Prostate gland (tissue), 2 donors: ENCODE measurements at places on chromosomes 1 and 21. TPM values are rescaled to one million over a fixed set of nuclear protein-coding genes. Genes with fewer than 3 reads are reported as not detected.

DNA sequence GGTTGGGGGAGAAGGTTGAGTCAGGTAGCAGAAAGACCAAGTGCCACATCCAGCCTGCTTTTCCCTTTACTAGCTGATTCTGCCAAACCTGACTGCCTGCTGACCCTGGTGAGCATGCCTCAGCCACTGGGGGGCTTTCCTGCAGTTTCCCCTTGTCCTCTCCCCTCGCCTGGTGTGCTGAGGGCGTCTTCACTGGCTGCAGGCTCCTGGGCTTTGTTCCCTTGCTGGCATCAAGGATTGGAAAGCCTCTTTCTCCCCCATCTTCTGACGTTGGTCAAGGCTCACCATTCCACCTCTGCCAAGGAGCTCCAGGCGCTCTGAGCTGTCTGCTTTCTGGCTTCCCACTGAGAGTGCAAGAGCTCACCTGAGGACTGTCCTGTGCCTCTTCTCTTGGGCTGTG, 28.4 kb downstream of the MAN1C1 start:
- no peak for DNase-seq

Gene KPRP
- total RNA-seq = not detected

DNA sequence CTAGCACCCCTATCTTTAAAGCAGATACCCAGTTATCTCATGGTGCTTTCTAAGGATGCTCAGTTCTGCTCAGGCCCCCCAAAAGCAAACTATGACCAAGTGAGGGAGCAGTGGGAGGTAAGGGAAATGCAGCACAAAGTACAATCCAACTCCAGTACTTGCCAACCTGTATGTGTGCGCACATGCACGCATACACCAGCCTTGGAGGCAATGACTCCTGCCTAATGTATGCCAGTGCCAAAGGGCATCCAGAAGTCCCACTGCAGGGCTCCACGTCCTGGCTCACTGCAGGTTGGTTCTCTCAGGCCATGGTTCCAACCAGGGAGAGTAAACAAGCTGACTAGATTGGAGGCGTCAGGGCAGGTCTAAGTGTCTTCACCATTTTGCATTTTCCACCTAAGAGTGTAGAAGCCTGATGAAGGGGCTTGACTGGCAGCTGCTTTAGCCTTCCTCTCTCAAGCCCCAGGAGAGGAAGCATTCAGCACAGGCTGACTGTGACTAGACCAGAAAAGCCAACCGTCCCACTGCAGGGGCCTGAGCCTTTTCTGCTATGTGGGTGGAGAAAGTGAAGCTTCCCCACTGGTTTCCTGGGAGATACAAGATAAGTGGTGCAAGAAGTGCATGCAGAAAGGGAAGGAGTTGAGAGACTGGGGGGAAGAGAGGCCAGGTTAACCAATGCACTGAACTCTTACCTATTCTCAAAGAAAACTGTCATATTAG, 7.7 kb downstream of the AMIGO1 start:
- DNase-seq = no peak

Gene LIN28A
- total RNA-seq = not detected

GRCh38 chr1:219123036-219123435, 50.6 kb upstream of the LYPLAL1 start:
- DNase-seq = no peak

DNA sequence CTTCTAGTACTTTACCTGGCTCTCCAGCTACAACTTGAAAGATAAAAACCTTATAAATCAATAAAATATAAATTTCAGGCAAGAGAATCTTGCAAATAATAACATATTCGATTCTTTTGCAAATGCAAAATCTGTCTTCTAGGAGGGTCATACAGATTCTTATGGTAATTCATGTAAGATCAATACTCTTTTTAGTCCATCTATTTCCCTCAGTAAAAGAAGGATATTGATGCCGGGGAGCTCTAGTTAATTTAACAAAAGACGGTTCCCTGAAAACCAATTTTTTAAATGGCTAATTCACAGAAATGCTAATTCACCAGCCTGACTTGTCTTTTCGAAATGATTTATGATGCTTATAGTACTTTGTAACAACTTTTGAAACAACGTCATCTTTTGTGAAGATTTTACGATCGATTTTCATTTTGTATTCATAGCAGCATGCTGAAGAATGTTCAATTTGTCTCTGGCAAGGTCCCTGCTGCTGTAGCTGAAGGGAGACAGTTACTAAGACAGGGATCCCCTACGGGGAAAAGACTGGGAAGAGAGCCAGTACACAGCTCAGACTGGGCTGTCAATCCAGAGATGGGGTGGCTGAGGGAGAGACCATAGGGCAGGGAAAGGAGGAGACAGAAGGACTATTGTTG, 90.6 kb upstream of the SPAG17 start:
- no peak for DNase-seq

Gene MRPS14
- total RNA-seq = 32.1 TPM

- DNase-seq = no peak
Measured at GRCh38 chr1:85894651-85895050, 186.4 kb upstream of the ZNHIT6 start.

- no peak for DNase-seq
Measured at GRCh38 chr1:162943622-162944021, 82.6 kb upstream of the CCDC190 start.

GRCh38 chr1:234647758-234648157, 37.8 kb upstream of the IRF2BP2 start:
- DNase-seq = no peak

Gene EDARADD
- 12.8 TPM for total RNA-seq

GRCh38 chr21:25581582-25581981, 25.7 kb downstream of the MRPL39 start:
- DNase-seq = no peak

- DNase-seq = no peak
Measured at GRCh38 chr1:95176861-95177260, 57.1 kb upstream of the RWDD3 start.

DNA sequence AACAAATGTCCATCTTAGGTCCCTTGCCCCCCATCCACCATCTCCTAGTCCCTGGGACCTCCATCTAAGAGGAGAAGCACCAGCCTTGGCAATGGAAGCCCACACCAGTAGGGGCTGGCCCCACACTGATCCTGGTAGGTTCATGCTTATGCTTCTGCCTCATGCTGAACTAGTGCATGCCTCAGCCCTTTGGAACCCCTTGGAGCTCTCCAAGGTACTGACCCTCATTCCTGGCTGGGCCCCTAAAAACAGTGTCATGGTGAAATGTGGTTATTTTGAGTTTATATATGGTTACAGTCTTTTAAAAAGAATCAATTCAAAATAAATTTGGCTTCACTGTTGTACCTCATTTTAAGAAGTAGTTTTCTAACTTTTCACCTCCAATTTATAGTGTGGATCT, 108.3 kb downstream of the HIVEP3 start:
- no peak for DNase-seq

- DNase-seq = no peak
Measured at GRCh38 chr1:209808059-209808581, 2.2 kb upstream of the IRF6 start.

DNA sequence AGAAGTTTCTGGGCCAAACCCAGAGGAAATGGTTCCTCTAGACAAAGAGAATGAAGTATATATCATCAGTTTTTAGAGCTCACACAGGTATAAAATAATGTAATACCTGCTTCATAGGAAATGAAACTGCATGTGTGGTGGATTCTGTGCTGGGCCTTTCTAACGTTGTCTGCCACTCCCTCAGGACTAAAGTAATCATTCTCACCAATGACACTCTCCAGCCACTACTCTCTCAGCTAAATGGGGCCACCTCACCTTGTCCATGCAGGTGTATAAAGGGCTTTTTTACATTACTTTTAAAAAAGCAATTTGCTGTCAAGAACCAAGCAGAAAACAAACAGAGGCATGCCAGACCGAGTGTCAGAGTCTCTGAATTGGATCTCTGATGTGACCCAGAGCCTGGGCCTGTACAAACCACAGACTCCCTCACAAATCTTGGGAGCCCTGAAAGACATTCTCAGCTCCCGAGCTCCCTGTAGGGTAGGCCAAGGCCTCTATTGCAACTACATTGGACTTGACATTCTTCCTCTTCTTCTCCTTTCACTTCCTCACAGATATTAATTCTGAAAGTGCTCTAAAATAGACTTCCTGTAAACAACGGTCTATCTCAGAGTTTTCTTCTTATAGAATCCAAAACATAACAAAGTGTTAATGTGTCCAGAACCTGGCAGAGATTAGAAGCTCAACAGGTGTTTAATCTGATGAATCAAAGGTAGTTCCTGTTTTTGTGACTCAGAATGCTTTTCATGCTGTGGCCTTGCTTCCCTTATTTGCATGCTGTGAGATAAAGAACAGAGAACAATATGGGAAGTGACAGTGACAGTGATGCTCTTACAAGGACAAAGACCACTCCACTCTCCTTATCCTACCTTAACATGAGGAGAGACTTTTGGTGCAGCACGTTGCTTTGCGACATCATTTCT, 8.6 kb downstream of the AIM2 start:
- no peak for DNase-seq

Gene FCER1A
- total RNA-seq = 1.3 TPM

DNA sequence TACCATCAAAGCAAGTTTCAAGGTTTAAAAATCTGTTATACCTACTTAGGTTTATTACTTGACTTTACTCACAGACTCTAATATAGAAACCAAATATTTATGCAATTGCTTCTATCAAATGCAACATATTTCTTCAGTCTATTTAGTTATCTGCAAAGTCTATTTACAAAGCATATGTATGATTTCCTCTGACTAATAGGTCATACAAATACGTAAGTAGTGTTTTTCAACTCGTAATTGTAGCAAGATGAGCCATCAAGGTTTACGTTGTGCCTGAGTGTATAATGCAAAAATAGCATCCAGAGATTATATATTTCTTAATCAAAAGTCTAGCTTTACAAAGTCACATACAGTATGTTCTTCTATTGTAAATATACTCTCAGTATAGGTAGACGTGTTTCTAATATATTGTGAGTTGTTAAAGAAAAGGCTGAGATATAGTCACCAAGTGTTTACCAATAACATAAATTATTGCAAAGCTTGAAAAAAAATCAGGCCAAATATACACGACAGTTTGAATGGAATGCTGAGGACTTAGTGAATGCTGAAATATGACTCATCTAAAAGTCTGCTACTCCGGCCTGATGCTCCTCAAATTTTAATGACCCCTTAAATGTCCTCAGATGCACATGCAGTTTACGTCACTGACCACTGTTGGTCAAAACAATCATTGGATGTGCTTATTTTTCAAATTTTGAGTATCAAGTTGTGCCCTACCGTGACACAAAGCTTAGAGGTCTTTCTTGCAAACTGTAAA, 48.4 kb downstream of the ADAMTS5 start:
- no peak for DNase-seq

Gene PTPN22
- 1.1 TPM for total RNA-seq
